Cardiac septum (tissue), 1 donor: ENCODE measurements at places on chromosomes 2 and 18. TPM values are rescaled to one million over a fixed set of nuclear protein-coding genes. Genes with fewer than 3 reads are reported as not detected.
A peak's percentile ranks its signal among the peaks of the same experiment; 100 is the strongest.

The MAP2 gene
- 42.1 TPM for total RNA-seq

The PARD3B gene
- total RNA-seq, result 9.5 TPM

The TTN gene
- 4,176 TPM for total RNA-seq

- DNase-seq, result no peak
These were observed 20.4 kb downstream of the GDF7 start for GRCh38 chr2:20687260-20687832.

DNA sequence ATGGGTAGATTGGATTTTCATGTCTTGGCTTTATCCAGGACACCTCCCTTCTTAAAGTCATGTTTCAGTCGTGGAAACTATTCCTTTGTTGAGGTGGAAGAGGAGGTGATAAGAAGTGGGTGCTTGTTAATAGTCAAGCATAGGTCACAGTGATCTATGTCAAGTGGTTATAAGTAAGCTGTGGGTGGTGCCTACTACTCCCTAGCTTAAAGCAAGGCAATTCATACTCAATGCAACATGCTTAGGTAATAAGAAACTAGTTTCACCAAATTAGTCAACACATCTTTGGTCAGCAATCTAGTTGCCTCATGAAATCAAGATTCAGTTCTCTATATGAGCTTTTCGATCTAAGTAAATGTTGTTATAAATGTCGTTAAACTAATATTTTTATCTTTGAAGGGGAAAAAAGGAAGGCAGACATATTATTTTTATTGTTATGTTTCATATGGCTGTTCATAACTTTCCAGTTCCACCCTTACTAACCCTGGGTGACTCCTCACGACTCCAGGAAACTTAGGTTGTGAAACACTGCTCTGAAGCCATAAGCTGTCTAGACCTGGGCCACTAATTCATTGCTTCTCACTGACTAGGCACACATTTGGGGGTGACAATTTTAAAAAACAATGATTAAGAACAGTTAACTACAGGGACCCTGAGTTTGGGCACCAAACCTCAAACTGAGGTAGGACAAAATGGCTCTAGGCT lies 5.8 kb upstream of the ABCB11 start:
- no peak for DNase-seq

GRCh38 chr18:35835833-35836232 lies 136.6 kb upstream of the RMP24 start:
- DNase-seq, result no peak

The SLC25A12 gene
- total RNA-seq, result 91.2 TPM

- no peak for DNase-seq
These were observed 205.5 kb downstream of the ZNF521 start for GRCh38 chr18:25146512-25146910.

DNA sequence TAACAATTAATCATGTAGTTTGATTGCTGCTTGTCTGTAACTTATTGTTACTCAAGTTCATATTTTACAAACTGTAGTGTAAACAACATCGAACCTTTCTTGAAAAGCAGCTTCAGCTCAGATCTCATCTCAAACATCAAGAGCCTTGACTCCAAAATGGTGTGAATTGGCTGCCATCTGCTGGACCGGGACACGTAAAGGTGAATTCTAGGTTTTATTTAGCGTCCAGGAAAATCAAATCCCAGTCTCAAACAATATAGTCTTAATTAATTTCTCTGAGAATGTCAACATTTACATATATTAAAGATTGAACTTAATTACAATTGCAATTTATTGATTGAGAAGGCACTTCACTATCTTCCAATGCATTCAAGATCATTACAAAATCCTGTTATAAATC lies 453.0 kb downstream of the GALR1 start:
- DNase-seq, result no peak

- no peak for DNase-seq
These were observed 297.6 kb upstream of the STON1 start for GRCh38 chr2:48232351-48232750.

The DCDC2C gene
- not detected for total RNA-seq

DNA sequence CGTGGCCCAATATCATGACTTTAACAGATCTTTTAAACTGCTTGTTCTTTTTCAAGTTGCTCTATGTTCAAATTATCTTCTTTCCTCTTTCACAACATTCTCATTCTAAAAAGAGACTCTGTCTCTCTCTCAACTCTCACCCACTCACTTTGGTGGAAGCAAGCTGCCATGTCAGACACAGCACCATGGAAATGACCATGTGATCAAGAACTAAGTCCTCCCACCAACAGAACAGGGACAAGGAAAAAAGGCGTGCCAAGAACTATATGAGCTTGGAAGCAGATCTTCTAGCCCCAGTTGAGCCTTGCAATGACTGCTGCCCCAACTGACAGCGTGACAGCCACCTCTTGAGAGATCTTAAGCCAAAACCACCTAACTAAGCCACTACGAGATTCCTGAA lies 23.9 kb downstream of the BAZ2B start:
- DNase-seq, result no peak

DNA sequence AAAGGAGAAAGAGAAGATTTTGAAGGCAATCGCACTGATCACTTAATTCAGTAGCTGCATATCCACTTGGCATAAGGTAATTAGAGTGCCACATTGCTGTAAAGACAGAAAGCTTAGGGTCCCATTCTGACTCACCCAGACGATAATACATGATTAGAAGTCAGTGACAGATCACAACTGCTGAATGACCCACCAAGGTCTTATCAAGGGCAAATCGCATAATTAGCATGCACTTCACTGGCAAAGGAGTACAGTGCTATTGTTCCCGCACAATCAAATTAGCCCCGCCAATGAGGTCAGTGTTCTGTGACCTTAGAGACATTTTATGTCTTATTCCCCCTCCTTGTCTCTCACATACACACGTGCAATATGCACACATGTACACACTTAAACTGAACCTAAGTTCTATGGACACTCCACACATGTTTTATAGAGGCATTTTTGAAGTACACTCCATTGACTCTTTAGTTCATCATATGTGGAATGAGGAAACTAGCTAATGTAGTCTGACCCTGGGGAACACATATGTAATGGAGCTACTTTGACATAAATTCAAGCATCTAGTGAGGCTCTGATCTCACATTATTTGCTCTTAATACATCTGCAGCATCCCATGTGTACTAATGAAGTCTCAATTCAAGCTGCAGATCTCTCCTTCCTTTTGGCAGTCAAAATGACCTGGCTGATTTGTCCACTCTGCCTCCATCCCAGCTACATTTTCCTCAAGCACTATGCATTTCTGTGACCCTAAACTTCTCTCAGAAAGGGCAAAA lies 673.8 kb upstream of the FANCL start:
- DNase-seq, result no peak

DNA sequence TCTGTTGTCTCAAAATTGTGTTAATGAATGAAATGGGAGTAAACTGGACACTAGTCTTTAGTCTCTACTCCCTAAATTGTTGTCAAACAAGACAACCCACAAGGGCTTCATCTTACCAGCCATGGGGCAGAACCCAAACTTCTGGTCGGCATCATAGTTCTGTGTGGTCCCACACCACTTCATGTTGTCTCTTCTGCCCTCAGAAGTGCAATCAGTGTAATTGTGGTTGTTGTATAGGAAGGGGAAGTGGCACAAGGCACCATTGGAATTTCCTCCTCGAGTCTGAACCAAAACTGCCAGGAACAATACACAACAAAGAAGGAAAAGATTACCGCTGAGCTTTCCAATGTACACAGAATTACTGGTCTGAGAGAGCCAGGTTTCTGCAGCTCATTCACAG lies 12.6 kb downstream of the FN1 start:
- no peak for DNase-seq

- peak; percentile 75 for DNase-seq
These were observed 88.8 kb downstream of the INHBB start for GRCh38 chr2:120434492-120435308.

- no peak for DNase-seq
These were observed 13.0 kb downstream of the GPR155 start for GRCh38 chr2:174473796-174474195.

DNA sequence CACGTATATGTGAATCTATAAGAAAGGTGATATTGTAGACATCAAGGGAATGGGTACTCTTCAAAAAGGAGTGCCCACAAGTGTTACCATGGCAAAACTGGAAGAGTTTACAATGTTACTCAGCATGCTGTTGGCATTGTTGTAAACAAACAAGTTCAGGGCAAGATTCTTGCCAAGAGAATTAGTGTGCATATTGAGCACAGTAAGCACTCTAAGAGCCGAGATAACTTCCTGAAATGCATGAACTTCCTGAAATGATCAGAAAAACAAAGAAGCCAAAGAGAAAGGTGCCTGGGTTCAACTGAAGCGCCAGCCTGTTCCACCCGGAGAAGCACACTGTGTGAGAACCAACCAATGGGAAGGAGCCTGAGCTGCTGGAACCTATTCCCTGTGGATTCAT lies 101.0 kb downstream of the HS6ST1 start:
- DNase-seq, result no peak

DNA sequence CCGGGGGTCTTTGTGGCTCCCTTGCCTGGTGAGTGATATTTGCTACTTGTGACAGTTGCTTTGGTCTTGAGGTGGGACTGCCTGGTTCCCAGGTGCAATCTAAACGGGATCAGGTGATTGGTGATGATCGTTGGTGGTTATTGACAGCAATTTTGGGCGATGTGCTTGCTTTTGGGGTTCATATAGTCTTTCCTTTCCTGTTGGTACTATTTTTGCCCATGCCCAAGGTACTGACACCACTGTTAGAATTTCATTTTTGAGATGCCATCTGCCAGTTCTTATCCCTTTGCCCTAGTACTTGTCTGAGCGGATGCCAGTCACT lies 573 bp downstream of the WDR7 start:
- DNase-seq, result no peak

DNA sequence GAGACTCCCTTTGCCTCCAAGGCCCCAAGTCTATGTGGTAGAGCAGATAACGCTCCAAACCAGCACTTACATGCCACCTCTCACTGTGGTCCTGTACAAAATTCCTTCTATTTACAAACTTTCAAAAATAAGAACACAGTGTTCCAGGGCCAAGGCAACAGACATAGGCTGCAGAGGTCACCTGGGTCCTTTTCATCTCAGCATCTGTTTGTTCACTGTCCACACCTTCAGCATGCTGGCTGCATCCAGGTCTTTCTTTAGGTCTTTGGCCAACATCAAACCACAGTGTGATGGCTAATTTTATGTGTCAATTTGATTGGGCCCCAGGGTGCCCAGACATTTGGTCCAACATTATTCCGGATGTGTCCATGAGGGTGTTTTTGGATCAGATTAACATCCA lies 20.0 kb upstream of the INO80C start:
- DNase-seq, result no peak

- peak; percentile 76 for DNase-seq
These were observed 210.5 kb upstream of the HDAC4 start for GRCh38 chr2:239611222-239611795.

The NIF3L1 gene
- total RNA-seq, result 19.1 TPM

The IL36RN gene
- not detected for total RNA-seq

DNA sequence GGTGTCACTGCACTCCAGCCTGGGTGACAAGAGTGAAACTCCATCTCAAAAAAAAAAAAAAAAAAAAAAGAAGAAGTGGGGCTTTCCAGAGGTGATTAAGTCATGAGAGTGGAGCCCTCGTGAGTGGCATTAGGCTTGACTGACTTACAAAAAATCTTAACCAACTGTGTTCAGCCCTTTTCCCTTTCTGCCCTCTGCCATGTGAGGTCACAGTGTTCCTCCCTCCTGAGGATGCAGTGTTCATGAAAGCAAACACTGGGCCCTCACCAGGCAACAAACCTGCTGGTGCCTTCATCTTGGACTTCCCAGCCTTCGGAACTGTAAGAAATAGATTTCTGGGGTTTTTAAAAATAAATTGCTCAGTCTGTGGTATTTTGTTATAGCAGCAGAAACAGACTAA lies 37.0 kb upstream of the METTL21A start:
- no peak for DNase-seq

DNA sequence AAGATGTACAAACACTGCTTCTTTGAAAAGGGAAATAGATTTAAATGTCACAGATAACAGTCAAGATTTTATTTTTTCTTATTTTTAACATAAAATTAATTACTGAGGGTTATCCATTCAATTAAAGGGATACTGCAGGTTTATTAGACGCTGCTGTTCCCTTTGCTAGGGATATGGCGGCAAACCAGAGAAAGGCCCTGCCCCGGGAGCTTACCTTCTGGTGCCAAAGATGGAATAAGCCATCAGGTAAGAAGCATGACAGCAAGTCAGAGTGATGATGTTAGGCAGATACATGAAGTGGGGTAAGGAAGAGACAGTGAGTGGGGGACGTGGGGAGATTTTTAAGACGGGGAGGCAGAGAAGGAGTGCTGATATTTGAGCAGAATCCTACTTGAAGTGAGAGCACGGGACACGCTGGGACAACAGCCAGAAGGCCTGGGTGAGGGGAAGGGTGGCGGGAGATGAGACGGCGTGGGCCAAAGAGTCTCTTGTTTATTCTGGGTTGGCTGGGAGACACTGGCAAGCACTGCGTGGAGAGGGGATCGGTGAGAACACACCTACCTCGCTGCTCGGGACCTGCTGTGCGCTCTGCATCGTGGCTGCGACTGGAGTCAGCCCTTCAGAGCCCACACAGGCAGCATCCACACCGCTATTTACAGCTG lies 250.5 kb upstream of the TMEM200C start:
- no peak for DNase-seq

GRCh38 chr2:229343661-229344060 lies 72.6 kb upstream of the PID1 start:
- no peak for DNase-seq

DNA sequence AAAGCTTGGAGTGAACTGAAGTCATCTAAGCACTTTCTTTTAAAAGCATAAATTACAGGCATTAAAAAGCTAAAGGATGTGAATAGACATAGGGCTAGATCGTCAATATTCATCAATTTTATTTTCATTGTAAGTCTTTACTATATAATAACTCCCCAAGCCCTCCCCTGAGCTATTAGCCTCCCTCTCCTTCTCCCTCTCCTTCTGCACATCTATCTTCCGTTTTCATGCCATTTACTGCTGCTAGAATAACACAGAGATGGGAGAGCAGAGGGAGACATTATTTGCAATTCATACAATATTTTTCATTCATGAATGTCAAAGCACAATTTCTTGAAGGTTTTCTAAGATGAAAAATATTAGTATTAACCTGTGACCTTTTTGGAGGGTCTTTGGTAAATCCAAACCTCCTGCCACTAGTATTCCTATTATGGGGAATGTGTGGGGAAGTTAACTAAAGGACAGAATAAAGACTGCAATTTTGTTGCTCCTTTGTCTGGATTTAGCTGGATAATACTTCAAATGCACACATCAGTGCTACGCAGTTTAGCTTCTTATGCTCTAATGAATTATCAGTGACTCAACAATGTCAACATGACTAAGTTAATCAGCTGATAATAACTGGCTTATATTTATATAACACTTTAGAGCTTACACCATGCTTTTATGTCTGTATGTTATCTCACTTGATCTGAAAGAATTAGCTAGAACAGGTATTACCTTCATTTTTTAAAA lies 28.2 kb upstream of the MFF start:
- DNase-seq, result no peak

The UGT1A3 gene
- total RNA-seq, result not detected

The CXCR1 gene
- total RNA-seq, result 1.9 TPM

The ACMSD gene
- total RNA-seq, result not detected

- DNase-seq, result no peak
These were observed 27.4 kb upstream of the ERCC3 start for GRCh38 chr2:127321303-127321702.

The TDRD15 gene
- total RNA-seq, result not detected

- no peak for DNase-seq
These were observed 29.8 kb downstream of the PXDN start for GRCh38 chr2:1714291-1715064.

The BUB1 gene
- total RNA-seq, result 0.83 TPM

The GAREM2 gene
- 1.1 TPM for total RNA-seq

GRCh38 chr2:200330351-200331060 lies 24.0 kb downstream of the SPATS2L start:
- no peak for DNase-seq
